ENCODE measurements at places on chromosomes 4 and X.

GRCh38 chr4:76533314-76533713, 98.3 kb downstream of the SHROOM3 start:
- DNase-seq: no peak

DNA sequence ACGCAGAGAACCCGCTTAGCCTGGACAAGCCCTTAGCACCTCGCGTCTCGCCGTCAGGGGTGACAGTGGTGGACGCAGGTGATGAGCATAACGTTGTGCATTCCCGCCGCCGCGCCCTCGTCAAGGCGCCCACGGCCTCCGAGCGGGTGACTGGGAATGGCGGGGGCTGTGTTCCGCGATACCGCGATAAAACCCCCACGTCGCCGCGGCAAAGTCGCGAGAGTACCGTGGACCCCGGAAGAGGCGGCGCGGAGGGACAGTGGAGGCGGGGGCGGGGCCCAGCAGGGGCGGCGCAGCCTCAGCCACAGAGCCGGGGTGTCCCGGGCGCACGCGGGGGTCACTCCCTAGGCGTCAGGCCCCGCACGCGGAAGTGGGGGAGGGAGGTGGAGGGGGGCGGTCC, 53.8 kb downstream of the ZFYVE28 start:
- peak; percentile 36 for DNase-seq

- DNase-seq: no peak
Measured at GRCh38 chr4:111798840-111799239, 346.4 kb upstream of the FAM241A start.

- no peak for DNase-seq
Measured at GRCh38 chr4:3193531-3194203, 55.3 kb upstream of the MSANTD1 start.

DNA sequence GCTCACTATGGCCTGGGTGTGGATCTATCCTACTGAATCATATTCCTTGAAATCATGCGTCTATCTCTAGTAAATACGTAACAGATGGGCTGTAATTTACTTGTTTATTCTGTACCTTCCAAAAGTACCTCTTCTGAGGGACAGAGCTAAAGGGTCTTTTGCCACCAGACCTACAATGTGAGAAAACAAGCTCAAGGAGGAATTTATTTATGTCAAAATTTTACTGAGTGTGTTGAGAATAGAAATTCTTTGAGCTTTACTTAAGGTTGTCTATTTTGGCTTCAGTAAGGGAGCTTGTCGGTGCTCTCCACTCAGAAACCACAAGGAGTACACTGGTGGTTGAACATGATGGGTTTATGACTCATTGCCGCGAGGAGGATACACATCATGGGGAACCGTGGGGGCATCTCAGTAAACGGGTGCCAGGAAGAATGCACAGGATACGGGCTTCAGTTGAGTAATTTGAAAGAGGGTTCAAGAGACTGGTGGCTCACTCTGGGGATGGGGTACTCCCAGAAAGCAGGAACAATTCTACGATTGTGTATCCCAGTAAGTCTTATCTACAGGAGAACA, 3.0 kb downstream of the ANK2 start:
- peak; percentile 46 for DNase-seq

- DNase-seq: no peak
Measured at GRCh38 chr4:110003401-110004187, 90.9 kb downstream of the EGF start.

DNA sequence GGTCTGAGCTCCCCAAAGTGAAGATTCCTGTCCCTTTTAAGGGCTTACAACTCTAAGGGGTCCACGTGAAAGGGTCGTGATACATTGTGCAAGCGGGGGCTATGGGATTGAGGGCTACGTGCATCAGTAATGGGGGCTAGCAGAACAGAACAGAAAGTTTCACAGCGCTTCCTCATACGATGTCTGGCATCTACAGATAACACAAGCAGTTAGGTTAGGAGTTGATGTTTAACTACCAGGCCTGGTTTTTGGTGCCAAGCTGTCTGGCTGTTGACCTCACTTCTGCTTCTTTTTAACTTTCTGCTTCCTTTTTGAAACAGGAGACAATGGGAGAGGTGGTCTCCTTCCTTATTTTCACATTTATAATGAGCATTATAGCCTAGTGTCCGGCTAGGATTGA, 368.6 kb upstream of the CXorf51A start:
- no peak for DNase-seq

- peak; percentile 47 for DNase-seq
Measured at GRCh38 chrX:112058255-112058654, 24.3 kb downstream of the TRPC5 start.

DNA sequence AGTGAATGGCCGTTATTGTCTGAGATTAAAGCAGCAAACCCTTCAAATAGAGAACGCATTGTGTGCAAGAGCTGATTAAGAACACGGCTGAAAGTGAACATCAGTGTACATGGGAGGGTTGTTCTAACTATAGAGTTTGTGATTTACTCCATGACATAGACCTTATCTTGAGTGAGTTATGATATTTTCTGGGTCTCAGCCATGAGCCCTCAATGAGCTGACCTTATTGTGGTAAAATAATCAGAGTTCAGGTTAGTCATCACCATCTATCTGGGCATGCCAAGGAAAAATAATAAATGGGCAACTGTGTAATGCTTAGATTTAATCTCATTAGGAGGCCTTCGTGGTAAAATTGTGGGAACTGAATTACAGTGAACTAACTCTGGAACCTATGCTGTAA, 33.2 kb upstream of the CLDN24 start:
- DNase-seq: peak; percentile 87

GRCh38 chr4:74544655-74545361, 99.9 kb downstream of the AREG start:
- DNase-seq: no peak

DNA sequence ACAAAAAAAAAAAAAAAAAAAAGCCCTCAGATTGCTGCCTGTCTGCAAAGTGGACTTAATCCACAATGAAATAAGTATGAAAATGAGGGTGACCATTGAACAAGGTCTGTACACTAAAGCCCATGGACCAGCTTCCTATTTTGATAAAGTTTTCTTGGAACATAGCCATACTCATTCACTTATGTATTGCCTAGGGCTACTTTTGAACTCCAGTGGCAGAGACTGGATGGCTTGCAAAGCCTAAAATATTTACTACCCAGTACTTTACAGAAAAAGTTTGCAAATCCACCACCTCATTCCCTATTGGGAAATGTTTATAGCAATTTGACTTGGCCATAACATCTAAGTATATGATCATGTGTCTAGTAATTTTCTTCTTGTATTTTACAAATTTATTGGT, 481.7 kb downstream of the NAF1 start:
- DNase-seq: no peak

GRCh38 chrX:39442332-39442731, 641.1 kb downstream of the MID1IP1 start:
- no peak for DNase-seq

DNA sequence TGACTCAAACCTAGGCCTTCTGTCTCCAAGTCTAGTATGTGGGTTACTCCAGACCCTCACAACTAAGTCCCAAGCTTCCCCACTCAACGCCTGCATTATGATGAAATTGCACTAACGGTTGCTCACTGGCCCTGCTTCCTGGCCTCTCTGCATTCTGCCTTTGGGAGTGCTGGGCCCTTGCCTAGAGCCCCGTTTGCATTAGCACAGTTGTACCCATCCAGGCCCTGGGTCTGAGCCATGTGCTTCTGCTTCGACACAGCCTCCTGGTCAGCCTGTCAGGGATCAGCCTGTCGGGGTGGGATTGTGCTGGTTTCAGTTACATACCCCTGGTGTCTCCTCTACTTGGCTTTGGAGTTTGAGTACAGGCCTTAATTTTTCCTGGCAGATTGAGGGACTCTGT, 58.4 kb downstream of the DCUN1D4 start:
- DNase-seq: no peak

DNA sequence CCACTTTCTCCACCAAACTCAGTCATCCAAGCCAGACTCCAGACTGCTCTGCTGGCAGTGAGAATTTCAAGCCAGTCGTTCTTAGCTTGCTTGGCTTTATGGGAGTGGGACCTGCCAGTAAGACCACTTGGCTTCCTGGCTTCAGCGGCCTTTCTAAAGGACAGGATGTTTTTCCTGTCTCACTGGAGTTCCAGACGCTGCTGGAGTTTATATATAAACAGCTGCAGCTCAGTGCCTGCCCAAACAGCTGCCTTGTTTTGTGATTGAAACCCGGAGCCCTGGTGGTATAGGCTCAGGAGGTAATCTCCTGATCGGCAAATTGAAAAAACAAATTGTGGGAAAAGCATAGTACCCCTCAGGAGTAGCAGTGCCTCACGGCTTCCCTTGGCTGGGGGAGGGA, 1165.8 kb upstream of the ADGRL3 start:
- no peak for DNase-seq

- DNase-seq: no peak
Measured at GRCh38 chr4:336099-336892, 1.3 kb upstream of the ZNF141 start.

- peak; percentile 25 for DNase-seq
Measured at GRCh38 chr4:74768857-74769525, 25.3 kb downstream of the BTC start.

- DNase-seq: peak; percentile 65
Measured at GRCh38 chrX:154719132-154719675, 31.7 kb downstream of the GAB3 start.

- DNase-seq: peak; percentile 61
Measured at GRCh38 chr4:13544606-13545393, 492 bp upstream of the NKX3-2 start.

DNA sequence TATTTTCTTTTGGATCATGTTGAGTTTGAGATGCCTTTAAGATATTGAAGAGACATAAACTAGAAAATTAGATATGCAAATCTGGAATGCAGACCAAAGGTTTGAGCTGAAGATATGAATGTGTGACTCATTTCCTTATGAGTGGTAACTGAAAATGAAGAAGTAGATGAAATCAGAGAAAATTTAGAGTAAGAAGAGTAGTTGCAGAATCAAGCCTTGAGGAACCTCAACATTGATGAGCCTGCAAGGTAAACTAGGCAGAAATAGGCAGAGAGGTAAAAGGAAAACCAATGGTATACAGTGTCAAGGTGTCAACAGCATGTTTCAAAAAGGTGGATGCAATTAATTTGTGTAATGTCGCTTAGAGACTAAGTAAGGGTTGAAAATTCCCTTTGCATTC, 142.8 kb downstream of the MOSPD2 start:
- no peak for DNase-seq

DNA sequence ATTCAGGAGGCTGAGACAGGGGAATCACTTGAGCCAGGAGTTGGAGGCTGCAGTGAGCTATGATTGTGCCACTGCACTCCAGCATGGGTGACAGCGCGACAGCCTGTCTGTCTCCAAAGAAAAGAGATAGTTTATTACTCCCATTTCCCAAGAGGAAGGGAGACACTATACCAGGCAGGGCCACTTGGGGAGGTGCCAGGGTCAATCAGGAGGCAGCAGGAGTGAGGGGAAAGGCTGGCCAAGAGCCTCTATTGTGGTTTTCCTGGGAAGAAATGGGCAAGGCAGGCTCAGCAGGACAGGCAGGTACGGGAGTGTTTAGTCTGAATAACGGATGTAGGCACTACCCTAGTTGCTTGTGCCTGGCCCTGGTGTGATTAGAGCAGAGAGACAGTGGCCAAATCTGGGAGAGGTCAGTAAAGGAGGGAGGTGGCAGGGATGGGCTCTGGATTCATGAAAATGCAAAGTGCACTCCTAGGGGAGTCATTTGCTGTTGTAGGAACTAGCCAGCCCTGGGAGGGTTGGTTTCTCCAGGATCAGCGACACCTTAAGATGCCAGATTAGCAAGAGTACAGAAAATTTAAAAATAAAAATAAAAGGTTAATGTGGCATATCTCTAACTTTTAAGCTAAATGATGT, 20.2 kb upstream of the CDKN2AIP start:
- no peak for DNase-seq

GRCh38 chr4:69832326-69833030, 27.5 kb downstream of the SULT1E1 start:
- DNase-seq: no peak

- DNase-seq: no peak
Measured at GRCh38 chr4:7655511-7656243, 220.9 kb upstream of the PSAPL1 start.

GRCh38 chrX:112066813-112067212, 15.8 kb downstream of the TRPC5 start:
- DNase-seq: no peak

- DNase-seq: no peak
Measured at GRCh38 chr4:47104986-47105385, 73.6 kb downstream of the GABRB1 start.

- DNase-seq: peak; percentile 71
Measured at GRCh38 chrX:31931225-31931624, 859.4 kb upstream of the FTHL17 start.

GRCh38 chr4:69781458-69782418, 21.3 kb upstream of the SULT1B1 start:
- no peak for DNase-seq

DNA sequence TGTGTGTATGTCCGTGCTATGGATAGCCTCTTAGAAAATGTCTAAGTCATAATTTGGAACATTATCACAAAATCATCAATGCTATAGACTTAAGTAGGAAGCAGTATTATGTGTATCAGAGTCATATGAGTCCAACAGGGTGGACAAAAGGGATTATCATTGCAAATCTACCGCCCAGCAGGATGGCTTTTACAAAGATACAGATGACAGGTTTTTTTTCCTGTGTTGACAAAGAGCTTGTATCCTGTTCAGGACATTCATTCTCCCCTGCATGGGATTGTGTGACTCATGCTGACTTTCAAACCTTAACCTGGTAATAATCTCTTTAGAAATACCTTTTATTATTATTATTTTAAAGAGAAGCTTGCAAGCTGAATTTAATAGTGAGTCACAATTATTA, 310.3 kb upstream of the GNPDA2 start:
- no peak for DNase-seq

DNA sequence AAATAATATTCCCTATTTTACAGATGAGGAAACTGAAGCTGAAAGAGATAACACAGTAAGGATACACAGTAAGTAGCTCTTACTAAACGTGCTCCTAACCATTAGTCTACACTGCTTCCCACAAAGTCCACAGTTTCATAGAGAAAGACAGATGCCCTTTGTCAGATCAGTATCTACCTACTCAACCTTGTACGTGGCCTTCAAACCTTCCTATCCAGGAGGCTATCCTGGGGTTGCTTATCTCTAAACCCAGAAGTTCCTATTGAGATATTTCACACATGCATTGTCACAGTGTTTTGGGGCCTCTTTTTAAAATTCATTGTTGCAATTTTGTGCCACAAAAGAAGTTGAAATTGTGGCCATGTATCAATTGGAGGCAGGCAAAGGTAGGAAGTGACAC, 208.0 kb downstream of the ENOX2 start:
- no peak for DNase-seq

All from fibroblast of skin of right quadriceps (primary cell).